ENCODE measurements at places on chromosomes 16 and 17.

- no peak for DNase-seq
Measured at GRCh38 chr16:26643519-26643918, 423.2 kb upstream of the C16orf82 start.

DNA sequence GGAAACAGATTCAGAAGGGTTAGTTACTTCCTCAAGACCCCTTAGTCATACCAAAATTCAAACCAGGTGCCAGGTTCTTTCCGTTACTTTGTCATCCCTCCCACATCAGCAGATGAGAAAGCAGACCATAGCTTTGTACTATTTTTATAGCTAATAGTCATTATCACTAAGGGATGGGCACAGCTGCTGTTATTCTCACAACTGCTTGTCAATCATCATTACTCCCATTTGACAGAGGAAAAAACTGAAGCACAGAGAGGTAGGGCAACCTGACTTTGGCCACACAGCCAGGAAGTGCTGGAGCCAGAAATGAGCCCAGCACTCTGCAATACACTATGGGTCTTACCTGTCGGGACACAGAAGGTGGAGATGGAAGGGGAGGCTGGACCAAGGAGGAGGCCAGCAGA lies 30.0 kb downstream of the TEKT5 start:
- no peak for DNase-seq

DNA sequence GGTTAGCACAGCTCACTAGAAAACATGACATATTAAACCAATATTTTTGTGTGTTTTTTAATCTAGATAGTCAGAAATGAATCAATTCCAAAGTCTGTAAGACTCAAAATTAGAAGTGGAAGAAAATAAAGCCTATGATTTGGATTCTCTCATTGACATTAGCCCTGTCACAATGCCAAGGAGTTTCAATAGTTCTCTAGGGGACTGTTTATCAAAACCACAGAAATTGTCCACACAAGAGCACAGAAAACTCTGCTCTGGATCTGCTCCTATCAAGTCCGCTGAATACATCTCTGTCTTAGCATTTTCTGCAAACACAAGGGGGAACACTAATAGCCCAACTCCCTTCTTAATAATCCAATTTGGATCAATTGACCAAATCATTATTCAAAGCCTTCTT lies 152.0 kb downstream of the HS3ST3B1 start:
- no peak for DNase-seq

GRCh38 chr16:86653285-86654006 lies 75.1 kb downstream of the FOXL1 start:
- no peak for DNase-seq

- no peak for DNase-seq
Measured at GRCh38 chr16:69424935-69425784, 741 bp downstream of the CYB5B start.

DNA sequence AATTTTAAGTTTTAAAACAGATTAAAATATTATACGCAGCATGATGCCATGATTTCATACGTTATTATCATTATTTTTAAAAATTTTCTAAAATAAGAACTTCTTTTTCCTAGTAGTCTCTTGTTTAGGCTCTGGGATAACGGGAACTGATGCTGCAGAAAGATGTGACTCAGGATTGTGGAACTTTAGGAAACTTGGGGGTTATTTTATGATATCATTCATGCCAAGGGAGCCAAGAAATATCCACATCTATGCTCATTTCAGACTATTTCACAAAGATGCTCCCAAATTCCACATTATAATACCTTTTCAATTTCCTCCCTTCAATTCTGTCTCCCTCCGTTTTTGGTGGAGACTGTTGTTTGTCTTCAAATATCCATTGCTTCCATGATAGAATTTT lies 236.4 kb downstream of the HS3ST3A1 start:
- no peak for DNase-seq

- DNase-seq, result no peak
Measured at GRCh38 chr16:11162586-11163268, 93.3 kb downstream of the SOCS1 start.

DNA sequence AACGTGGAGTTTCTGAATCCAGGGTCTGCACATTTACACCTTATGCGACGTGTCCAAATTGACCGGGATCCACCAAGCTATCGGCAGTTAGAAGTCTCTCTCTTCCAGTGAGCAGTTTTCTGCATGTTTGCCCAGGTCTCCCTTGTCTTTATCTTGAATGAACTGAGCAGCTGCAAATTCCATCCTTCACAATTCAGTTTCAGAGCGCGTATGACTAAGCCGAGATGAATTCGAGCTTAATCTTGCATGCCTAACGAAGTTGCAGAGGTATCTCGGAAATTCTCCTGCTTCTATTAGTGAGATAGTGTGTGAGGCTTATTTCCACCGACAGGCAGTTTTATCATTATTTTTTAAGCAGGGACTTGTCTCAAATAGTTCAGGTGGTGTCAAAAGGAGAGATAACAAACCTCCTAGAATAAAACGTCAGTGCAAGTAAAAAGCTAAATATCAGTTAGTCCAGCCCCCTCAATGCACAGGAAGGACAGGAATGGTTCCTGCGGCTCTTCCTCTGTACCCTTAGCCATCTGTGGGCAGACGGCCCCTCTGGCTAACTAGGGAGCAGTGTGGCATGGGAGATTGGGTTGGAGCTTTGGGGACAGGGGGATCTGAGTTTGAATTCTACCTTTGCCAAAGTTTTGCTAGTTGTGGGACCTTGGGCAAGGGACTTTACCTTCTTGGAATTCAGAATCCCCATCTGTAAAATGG lies 93.0 kb upstream of the GPR139 start:
- no peak for DNase-seq

DNA sequence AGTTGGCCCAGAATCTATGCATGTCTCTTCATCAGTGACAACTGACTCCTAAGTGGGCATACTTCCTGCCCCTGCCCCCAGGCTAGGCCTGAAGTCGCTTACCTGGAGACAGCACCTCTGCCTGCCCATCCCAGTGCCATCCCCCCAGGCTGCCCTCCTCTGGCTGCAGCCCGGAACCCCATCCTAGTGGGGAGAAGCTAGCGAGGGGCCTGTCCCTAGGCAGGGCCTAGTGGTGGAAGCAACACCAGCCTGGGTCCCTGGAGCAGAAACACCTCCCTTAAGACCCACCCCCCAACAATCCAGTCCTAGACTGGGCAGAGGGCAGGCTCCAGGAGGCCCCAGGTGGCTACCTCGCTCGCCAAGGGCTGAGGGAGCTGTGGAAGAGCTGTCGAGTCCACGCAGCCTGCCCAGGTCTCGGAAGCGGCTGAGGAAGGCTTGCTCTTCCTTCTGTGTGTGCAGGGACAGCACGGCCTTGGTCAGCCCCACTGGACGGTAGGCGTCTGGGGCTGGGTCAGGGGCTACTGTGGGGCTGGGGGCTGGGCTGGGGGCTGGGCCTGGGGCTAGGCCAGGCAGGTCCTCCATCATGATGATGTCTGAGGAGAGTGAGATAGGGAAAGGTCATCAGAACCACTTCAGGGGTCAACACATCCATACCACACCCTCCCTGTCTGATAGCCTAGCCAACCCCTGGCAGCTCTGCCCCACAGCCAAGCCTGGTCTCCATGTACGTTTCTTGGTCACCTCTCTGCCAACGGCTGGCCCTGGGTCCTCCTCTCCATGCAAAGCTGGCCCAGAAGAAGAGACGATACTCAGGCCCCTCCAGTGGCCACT lies 7.6 kb downstream of the PER1 start:
- DNase-seq, result no peak

- DNase-seq, result no peak
Measured at GRCh38 chr17:78395155-78395554, 16.7 kb downstream of the PGS1 start.

Data from amygdala (tissue), 56 donors.